NCI-H187 treated with DMSO at 0.1 percent for 48 hours (cell line): ENCODE measurements at places on chromosomes 1 and 21.

DNA sequence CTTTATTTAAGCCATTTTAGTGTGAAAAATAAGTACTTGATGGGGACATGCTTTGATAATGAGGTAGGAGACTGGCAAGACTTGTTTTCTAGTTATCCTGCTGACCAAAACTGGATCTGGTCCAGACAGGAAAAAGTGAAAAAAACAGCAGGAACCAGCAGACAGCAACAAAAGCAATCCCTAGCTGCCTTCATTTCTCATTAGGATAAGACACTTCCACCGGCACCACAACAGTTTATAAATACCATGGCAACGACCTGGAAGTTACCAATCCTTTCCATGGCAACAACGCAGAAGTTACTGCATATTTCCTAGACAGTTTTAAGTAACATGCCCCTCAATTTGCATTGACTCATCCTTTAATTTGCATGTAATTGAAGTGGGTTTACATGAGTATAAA is 993.8 kb upstream of the NCAM2 start:
- DNase-seq = no peak

DNA sequence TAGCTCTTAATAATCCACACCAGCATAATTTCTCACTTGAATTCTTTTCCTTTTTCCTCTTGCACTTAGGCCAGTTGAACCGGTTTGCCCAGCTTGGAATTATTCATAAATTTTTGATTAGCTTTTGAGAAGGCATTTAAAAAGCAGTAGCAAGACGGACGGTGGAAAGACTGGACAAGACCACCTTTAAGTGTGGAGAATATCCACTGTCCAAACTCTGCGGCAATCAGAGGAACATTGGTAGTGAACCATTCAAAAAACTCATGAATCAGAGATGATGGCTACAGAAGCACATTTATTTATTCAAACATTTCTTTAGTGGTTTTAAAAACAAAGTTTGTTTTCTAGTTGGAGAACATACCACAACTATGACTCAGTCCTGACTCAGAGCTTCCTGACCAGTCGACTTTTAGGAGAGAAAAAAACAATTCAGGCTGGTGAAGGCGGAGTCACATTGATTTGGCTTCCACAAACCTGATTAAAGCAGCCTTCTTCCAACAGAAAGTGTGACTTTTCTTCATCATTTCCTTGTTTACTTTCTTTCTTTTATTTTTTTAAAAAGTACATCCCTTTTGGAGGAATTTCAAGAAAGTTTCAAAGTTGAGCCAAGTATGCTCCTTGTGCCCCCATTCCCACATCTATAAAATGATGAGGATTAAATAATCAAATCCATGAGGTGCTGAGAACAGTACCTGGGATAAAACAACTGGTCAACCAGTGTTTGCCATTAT is 128.8 kb downstream of the ADSS2 start:
- no peak for DNase-seq

GRCh38 chr1:117059334-117059677 is 820 bp upstream of the TTF2 start:
- no peak for DNase-seq

GRCh38 chr1:186923486-186923885 is 94.7 kb downstream of the PLA2G4A start:
- no peak for DNase-seq

- no peak for DNase-seq
Observed at GRCh38 chr21:36792505-36792967, 93.6 kb downstream of the SIM2 start.

- peak; percentile 58 for DNase-seq
Observed at GRCh38 chr1:174040387-174040786, 18.2 kb upstream of the RC3H1 start.

- DNase-seq = peak; percentile 63
Observed at GRCh38 chr1:156677616-156678596, 699 bp upstream of the NES start.

DNA sequence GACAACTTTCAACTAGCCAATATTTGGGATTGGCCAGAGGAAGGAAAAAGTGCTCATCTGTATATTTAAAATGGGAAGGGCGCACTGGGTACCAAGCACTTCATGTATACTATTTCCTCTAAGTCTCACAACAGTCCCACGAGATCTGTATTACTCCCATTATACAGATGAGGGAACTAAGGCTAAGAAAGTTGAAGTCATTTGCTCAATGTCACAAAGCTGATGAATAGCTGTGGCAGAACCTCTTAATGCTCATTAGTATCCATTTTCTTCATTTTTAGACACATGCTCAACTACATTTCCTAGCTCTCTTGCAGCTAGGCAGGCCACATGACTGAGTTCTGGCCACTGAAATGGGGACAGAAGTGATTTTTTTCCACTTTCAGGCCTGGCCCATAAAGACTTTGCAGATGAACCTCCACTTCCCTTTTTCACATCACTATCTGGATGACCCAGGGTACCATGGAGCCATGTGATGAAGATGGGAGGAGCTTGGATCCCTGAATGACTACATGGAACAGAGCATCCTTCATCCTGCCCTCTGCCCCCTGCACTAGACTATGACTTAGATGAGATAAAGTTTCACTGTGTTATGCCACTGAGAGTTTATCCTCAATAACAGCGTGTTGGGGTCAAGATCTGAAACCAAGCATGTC is 31.8 kb downstream of the ATF3 start:
- DNase-seq = no peak

DNA sequence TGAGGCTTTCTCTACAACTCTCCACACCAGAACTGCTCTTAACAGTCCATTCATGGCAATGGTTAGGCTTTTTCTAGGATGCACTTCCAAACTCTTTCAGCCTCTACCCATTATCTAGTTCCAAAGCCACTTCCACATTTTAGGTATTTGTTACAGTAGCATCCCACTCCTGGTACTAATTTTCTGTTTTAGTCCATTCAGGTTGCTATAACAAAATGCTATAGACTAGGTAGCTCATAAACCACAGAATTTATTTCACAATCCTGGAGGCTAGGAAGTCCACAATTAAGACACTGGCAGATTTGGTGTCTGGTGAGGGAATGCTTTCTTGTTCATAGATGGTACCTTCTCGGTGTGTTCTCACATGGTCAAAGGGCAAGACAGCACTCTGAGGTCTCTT is 17.3 kb upstream of the EPS8L3 start:
- DNase-seq = no peak

DNA sequence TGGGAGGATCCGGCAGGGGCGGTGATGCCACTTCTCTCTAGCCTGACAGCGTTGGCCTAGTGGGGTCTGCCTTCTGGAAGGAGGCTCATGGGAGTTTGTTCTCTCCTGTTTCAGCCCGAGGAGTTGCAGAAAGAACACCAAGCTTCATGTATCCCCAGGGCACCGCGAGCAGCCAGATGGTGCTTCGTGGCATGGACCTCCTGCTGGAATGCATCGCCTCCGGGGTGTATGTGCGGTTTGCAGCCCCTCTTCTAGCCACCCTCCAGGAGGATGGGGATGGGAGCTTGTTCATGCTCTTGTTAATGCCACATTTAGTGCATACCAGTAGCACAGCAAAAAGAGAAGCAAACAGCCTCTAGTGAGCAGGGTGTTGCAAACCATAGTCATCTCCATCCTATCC is 74.9 kb upstream of the CNTN2 start:
- no peak for DNase-seq

- no peak for DNase-seq
Observed at GRCh38 chr1:218546314-218546713, 201.2 kb downstream of the TGFB2 start.

DNA sequence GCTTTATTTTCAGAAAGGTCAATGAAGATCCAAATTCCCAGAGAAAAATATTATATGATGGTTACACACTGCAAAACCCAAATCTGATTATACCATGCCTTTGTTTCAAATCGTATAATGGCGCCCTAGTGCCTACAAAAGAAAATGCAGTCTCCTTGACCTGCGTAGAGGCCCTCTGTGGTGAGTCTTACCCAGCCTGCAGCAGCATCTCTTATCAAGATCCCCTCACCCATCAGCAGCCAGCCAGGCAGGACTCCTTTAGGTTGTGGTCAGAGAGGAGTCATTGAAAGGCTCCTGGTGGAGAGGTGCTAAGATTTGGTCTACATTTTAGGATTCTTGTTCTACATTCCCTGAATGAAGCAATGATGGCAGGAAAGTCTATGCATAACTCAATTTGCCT is 23.7 kb upstream of the DAB1 start:
- no peak for DNase-seq

DNA sequence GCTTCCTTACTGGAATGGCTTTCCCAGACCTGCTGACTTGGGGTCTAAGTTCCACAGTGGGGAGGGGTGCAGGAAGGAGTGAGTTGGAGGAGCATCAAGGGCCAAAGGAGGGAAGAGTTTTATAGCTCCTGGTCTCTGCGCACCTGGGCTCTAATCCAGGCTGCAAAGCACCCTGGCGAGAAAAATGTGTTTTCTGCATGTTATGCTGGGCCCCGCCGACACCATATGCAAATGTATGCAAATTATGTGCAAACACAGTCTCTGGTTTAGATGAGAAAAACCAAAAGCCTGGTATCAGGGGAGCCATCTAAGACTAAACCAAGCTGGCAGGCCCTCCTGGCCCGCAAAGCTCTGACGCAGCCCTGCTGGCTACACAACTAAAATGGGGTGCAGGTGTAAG is 95.0 kb downstream of the VWA5B1 start:
- no peak for DNase-seq

DNA sequence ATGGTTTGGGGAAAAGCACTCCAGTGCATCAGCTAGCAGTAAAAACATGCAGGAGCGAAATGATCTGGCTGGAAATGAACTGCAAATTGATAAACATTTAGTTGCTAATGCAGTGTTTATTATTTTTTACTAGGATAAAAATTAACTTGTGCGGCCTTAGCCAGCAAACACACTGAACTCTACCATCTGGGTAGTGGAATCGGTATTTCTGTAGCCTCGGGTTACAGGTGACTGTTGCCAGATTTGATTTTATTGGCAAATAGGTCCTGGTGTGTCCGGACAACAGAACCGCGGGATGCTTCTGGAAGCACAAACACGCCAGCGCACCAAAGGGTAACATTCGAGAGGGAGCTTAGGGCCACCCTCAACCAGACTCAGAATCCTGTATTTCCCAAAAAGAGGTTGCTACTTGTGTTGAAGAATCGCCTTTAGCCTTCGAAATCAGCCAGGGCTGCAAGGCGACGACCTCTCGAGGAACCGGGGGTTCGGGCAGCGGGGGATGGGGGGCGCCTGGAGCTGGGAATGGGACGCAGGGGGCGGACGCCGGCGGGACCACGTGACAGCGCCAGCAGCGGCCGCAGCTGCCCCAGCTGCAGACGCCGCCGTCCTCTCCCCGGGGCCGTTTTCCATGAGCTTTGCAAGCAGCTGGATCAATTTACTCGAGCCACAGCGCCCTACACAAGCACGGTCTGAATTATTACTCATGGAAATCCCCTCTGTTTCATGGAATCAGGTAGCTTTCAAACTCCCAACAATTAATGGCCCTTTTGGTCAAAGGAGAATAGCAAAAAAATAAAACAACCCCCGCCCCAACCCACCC is 158.8 kb downstream of the TOMM20 start:
- no peak for DNase-seq

GRCh38 chr1:232456714-232457113 is 173.2 kb downstream of the SIPA1L2 start:
- DNase-seq = no peak

DNA sequence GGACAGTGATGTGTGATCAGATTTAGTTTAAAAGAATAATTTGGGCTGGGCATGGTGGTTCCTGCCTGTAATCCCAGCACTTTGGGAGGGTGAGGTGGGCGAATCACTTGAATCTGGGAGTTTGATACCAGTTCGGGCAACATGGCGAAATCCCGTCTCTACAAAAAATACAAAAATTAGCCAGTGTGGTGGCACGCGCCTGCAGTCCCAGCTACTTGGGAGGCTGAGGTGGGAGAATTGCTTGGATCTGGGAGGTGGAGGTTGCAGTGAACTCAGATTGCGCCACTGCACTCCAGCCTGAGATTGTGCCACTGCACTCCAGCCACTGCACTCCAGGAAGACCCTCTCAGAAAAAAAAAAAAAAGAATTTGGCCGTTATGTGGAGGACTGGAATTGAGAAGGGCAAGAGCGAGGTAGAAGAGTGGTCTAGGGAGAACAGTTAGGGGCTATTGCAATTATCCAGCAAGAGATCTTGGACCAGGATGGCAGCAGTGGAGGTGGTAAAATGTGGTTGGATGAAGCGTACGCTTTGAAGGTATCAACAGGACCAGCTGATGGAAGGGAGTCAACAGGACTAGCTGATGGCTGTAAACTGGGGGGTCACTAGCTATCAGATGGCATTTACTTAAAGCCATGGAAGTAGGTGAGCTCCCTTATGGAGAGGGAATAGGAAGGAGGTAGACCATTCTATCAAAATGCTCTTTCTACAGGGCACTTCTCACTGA is 9.6 kb downstream of the BTBD19 start:
- DNase-seq = no peak

DNA sequence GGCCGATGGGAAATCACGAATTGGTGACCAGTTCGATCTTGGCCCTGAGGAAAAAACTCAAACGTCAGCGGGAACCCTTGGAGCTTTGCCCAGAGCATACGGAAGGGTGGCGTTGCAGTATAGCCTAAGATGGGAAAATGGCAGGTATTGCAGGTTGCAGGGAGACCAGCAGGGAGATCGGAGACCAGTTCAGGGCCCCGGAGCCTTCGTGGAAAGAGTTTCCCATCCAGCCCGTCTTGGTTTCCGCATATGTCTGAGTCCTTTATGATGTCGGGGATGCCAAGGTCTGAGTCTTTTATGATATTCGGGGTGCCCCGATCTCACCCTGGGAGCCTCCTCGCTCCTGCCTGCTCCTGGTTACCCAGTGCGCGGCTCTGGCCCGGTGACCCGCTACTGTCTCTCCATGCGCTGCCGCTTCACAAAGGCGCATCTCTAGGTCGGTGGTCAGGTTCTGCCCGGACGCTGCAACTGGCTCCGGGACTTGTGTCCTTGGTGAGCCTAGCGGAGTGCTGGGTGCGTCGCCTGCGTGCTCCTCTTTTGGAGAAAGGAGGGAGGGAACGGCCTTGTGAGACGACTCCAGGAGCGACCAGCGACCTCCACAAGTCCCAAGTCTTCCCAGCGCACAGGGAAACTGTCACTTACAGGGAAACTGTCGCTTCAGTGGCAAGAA is 94.2 kb downstream of the PRKAB2 start:
- DNase-seq = no peak

DNA sequence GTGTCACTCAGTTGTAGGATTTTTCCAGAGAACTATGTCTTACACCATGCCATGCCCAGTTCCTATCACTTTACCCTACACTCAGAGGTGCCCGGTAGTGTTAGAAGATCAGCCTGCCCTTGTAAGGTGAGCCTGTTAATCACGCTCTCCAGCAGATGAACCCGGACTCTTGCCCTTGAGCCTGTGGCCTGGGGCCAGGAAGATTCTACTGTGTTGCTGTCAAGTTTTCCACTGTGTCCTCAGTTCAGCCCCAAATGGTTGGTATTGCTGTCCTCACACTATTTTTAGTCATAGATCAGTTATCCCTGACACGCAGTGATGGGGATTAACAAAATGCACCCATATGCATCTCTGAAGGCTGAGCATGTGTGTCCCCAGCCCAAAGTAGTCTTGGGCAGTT is 105.0 kb upstream of the SPAG17 start:
- DNase-seq = no peak

- no peak for DNase-seq
Observed at GRCh38 chr1:77047978-77048614, 171.1 kb downstream of the PIGK start.

GRCh38 chr21:45451771-45452182 is 46.8 kb downstream of the COL18A1 start:
- DNase-seq = no peak
